ENCODE measurements at places on chromosomes 7 and 10. TPM values are rescaled to one million over a fixed set of nuclear protein-coding genes. Genes with fewer than 3 reads are reported as not detected.

Gene OSBPL3
- total RNA-seq: 47.8 TPM

Gene SP4
- 39.6 TPM for total RNA-seq

Gene PRKG1
- not detected for total RNA-seq

Gene FGFR2
- total RNA-seq: 0.89 TPM

Gene PDZD7
- 1.1 TPM for total RNA-seq

Gene KAZALD1
- total RNA-seq: not detected

Gene ZNF394
- 71.2 TPM for total RNA-seq

Gene NEUROD6
- not detected for total RNA-seq

Gene OR13A1
- total RNA-seq: not detected

Gene SFTPA2
- not detected for total RNA-seq

Gene CALML3
- not detected for total RNA-seq

Gene MPP7
- total RNA-seq: 23.4 TPM

Gene DUS4L
- 11.8 TPM for total RNA-seq

Gene PLXNA4
- total RNA-seq: 16.5 TPM

Gene CNPY1
- not detected for total RNA-seq

Gene AGR2
- not detected for total RNA-seq

Gene DRGX
- not detected for total RNA-seq

Gene CCDC3
- not detected for total RNA-seq

Gene TAS2R4
- total RNA-seq: 1.9 TPM

Gene SPDYE1
- not detected for total RNA-seq

Gene RAB19
- total RNA-seq: 9.1 TPM

Gene CHN2
- 6.5 TPM for total RNA-seq

Gene GPR15LG
- not detected for total RNA-seq

Gene SLC39A12
- total RNA-seq: not detected

Gene EPO
- not detected for total RNA-seq

Gene CLRN3
- total RNA-seq: not detected

Gene EBF3
- not detected for total RNA-seq

Gene SUGCT
- total RNA-seq: 0.44 TPM

Gene SORCS1
- not detected for total RNA-seq

Gene ACADSB
- total RNA-seq: 24.2 TPM

Gene LCOR
- total RNA-seq: 38.7 TPM

Gene TRPV6
- total RNA-seq: not detected

Gene HABP2
- not detected for total RNA-seq

Gene GHRHR
- total RNA-seq: not detected

Gene SLC26A3
- not detected for total RNA-seq

Gene MMP21
- 0.25 TPM for total RNA-seq

Gene ENTPD1
- 11.6 TPM for total RNA-seq

Gene MOSPD3
- total RNA-seq: 27.4 TPM

Gene TDRD1
- 0.20 TPM for total RNA-seq

Gene TRIM73
- total RNA-seq: 18.7 TPM

Gene MUC3A
- total RNA-seq: not detected

Gene FAM25G
- total RNA-seq: not detected

Gene GIMAP7
- total RNA-seq: 203 TPM

Gene ASAH2
- 3.5 TPM for total RNA-seq
